Pons (tissue), 1 donor: ENCODE measurements at places on chromosomes 13 and 19.
A peak's percentile ranks its signal among the peaks of the same experiment; 100 is the strongest.

DNA sequence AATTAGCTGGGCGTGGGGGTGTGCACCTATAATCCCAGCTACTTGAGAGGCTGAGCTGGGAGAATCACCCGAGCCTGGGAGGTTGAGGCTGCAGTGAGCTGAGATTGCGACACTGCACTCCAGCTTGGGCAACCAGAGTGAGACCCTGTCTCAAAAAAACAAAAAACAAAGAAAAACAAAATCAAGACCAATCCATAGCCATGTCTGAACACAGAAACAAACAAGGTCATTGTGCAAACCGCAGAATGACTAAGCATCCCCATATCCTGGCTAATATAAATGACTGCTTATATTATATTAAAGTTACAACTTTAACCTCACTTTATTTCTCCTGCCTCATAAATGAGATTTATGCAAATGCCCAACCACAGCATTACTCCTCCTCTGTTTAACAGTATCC, 2.3 kb upstream of the LYPD3 start:
- no peak for DNase-seq

DNA sequence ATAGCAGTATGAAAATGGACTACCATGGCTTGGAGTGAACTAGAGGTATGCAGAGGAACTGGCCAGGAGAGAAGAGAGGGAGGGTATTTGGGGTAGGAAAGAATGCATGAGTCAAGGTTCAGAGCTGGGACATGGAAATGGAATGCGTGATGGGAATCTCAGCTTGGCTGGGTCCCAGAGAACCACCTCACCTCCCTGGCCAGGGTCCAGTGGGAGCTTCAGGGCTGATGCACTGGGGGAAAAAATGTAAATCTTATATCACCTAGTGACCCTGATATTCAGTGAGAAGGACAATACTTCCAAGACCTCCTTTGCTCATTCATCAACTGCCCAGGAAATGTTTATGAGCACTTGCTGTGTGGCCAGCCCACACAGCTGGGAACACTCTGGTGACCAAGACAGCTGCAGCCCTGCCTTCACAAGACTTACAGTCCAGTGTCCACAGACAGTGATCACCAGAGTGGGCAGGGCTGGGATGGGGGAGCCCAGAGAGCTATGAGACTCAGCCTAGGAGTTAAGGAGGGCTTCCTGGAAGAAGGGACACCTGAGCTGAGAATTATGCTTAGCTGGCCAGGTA, 12.8 kb downstream of the IGSF23 start:
- no peak for DNase-seq

- no peak for DNase-seq
These were observed 87.2 kb downstream of the KL start for GRCh38 chr13:33103457-33103856.

- peak; percentile 77 for DNase-seq
These were observed 41.8 kb downstream of the EFNB2 start for GRCh38 chr13:106493533-106494220.

- no peak for DNase-seq
These were observed 294.3 kb upstream of the MAB21L1 start for GRCh38 chr13:35770756-35771297.

DNA sequence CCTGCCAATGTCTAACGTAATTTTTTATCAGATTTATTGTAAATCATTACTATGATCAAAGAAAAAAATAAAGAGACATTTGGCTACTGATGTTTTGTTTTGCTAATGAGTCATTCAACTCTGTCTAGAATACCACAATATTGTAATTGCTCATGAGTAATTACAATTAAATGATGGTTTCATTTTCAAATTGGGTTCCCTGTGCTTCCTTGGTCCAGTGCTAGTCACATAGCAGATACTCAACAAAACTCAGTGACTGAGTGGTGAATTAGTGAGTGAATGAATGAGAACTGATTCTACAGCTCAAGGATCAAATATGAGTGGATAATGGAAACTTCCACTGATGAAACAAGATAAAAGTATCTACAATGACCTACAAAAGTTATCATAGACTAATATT, 304.7 kb downstream of the POU4F1 start:
- no peak for DNase-seq

- no peak for DNase-seq
These were observed 18.9 kb downstream of the ESD start for GRCh38 chr13:46778095-46778494.

DNA sequence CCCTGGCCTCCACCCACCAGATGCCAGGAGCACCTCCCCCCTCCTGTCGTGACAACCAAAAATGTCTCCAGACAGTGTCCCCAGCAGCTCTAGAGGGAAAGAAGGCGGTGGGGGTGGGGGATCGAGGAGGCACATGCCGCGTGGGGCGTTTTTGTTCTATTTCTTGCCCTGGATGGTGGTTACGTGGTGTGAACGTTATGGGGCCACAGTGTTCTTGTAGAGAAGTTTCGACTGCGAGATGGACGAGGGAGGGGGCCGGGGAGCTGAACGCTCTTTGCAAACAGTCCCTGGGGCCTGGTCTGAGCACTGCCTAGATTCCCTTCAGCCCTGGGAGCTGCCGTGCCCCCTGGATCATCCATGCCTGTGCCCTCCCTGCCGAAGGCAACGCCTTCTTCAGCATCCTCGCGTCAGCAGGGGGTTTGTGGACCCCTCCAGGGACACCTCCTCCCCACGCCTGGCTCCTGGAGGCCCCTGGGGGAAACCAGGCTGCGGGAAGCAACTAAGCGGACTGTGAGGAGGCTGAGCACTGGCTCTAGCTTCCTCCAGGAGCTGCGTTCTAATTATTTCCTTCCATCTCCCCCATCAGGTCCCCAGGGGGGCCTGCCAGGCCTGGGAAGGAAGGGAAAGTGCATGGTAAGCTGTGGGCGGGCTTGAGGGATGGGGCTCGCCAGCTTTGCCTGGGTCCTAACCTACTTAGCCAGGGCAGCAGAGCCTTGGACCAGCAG, 131.5 kb downstream of the IER2 start:
- no peak for DNase-seq
